Retinal pigment epithelial cell (primary cell): ENCODE measurements at places on chromosomes 6 and 20.

GRCh38 chr6:148213366-148213765 lies 129.3 kb upstream of the SASH1 start:
- DNase-seq, result no peak

- DNase-seq, result no peak
These were observed 22.0 kb downstream of the KLHL31 start for GRCh38 chr6:53643481-53643965.

GRCh38 chr6:10413850-10414738 lies 780 bp downstream of the TFAP2A start:
- no peak for DNase-seq

GRCh38 chr20:44990425-44990824 lies 24.1 kb downstream of the STK4 start:
- no peak for DNase-seq

GRCh38 chr6:111444794-111445193 lies 38.2 kb downstream of the REV3L start:
- DNase-seq, result no peak
